ENCODE measurements at places on chromosomes 16 and 17.

- no peak for DNase-seq
These were observed 957 bp downstream of the MYL4 start for GRCh38 chr17:47210105-47210504.

- DNase-seq = no peak
These were observed 89.8 kb upstream of the PIRT start for GRCh38 chr17:10927712-10928111.

GRCh38 chr17:74757931-74758847, 9.8 kb downstream of the NHERF1 start:
- DNase-seq = no peak

DNA sequence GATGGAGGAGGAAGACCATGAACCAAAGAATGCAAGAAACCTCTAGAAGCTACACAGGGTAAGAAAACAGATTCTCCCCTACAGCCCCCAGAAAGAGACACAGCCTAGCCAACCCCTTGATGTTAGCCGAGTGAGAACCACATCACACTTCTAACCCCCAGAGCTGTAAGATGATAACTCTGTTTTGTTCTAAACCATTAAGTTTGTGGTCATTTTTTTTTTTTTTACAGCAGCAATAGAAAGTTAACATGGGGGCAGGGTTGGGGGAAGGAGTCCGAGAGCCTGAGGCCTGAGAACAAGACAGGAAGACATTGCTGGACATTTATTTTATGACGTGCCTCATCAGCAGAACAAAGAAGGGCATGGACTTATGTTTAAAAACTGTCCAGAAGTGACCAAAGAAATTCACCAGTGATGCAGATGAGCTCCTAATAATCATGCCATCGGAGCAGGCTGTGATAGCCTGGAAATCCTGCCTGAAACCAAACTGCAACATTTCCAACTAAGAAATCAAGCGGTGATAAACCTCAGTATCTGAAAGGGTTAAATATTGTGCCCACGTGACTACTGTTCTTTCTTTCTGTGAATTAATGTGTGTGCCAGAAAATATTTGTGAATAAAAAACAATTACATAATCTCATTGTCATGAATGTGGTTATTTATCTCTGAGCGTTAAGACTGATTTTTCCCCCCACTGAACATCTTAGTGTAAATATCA, 1.1 kb downstream of the ABCA9 start:
- no peak for DNase-seq

- no peak for DNase-seq
These were observed 148.1 kb downstream of the MRM1 start for GRCh38 chr17:36749493-36749892.

DNA sequence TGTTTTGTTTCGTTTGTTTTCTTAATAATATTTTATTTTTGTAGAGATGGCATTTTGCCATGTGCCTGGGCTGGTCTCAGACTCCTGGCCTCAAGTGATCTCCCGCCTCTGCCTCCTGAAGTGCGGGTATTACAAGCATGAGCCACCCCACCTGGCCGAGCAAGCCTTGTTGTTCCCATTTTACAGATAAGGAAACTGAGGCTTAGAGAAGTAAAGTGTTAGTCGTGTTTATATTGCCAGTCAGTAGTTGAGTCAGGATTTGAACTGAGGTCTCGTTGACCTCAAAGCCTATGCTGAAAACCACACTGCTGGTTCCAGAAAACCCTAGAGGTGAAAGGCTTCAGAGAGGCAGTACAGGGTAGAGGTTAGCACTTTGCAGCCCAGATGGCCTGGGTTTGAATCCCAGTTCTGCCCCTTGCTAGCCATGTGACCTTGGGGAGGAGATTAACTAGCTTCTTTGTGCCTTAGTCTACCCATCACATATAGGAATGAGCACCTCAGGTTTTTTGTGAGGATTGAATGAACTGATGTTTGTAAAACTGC, 102.0 kb downstream of the ABCC6 start:
- no peak for DNase-seq

GRCh38 chr17:74542166-74542565, 3.7 kb downstream of the CD300C start:
- no peak for DNase-seq

DNA sequence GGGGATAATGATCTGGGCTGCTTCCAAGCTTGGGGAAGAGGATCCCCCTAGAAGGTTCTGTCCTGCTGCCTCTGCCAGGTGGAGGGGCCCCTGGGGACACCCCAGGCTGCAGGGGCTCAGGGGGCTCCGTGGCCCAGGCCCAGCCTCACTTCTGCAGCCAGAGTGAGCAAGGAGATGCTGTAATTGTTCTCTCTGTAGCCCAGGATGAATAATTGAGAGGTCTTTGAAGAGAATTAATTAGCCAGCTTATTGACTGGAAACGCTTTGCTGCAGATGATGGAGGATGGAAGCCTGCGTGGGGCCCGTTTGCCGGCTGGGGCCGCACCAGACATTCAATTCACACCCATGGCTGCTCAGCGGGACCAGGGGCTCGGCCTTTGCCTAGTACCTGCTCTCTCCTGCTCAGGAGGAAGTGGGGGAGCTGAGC, 38.5 kb downstream of the TMEM235 start:
- no peak for DNase-seq

DNA sequence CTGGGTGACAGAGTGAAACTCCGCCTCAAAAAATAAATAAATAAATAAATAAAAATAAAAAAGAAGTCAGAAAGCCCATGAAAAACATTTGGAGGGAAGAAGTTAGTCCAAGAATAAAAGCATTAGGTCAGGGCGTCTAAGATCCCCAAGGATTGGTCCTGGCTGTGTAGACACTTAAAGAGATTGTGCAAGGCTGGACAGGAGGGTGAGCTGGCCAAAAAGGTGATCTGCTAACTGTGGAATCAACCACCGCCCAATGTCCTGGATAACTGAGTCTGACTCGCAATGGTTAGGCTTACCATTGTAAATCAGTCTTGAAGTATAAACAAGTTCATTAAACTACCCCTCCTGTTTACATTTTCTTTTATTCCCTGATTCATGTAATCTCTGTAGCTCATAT, 8.8 kb upstream of the ABCA8 start:
- DNase-seq = no peak

DNA sequence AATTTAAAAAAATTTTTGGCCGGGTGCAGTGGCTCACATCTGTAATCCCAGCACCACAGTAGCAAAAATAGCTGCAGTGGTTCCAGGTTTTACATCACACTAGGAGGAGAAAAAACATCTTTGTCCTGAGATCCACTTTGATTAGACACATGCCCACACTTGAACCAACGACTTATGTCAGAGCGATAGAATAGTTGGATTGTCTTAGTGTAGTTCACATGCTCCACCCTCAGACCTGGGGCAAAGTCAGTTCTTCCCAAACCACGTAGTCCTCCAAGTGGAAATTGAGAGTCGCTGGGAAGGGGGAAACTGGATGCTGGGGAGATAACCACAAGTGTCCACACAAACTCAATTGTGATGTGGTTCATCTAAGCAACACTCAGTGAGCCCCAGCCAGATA, 11.4 kb upstream of the ITGAM start:
- DNase-seq = no peak

DNA sequence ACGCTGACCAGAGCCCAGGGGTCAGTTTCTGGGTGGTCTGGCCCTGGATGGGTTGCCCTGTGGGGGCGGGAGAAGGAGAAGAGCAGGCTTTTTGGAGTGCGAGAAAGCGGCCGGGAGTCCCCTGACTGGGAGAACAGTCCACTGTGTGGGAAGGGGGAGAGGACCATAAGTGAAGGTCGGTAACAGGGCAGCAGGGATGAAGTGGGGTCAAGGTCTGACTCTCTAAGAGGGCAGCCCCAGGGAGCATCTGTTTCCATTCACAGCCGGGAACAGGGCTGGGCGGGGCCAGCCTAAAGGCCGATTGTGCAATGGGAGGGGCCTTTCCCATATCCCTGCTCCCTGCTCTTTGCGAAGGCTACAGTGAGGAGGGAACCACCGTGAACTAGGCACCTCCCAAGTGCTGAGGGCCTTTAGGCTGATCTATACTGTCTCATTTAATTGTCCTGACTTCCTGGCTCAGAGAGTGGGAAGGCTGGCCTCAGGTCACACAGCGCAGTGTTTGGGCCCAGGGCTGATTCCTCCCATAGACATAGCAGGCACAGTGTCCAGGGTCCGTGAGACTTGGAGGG, 10.4 kb upstream of the WFDC1 start:
- no peak for DNase-seq

- DNase-seq = no peak
These were observed at the start of gene ZSCAN10 for GRCh38 chr16:3098459-3099394. ZSCAN10 (minus strand) TSS chr16:3099294; CDS start chr16:3092937, 6,357 bp downstream.

DNA sequence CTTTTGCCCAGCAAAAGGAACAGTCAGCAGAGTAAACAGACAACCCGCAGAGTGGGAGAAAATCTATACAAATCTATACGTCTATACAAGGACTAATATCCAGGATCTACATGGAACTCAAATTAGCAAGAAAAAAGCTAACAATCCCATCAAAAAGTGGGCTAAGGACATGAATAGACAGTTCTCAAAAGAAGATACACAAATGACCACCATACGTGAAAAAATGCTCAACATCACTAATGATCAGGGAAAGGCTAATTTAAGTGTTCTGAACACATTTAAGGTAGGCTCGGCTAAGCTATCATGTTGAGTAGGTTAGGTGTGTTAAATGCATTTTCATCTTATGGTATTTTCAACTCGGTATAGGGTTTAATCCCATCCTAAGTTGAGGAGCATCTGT, 598.0 kb downstream of the WWOX start:
- DNase-seq = no peak

GRCh38 chr17:83028851-83029250, 50.6 kb upstream of the METRNL start:
- no peak for DNase-seq

DNA sequence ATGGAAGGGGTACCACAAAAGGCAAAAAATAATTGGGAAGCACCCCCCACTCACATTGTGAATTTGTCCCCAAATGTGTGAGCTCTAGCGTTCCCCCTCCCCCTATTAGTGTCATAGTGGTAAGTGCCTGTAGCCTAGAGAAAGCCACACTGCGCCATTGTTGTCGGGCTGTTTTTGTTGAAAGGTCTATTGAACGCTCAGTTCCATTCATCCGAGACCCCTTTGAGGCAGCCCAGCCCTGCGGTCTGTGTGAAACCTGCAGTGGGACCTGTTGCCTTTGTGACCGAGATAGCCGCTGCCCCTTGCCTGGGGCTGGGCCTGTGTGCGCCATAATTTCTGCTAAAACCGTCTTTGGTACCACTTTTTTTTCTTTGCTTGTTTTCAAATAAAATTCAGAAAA, 3.0 kb downstream of the JPT2 start:
- no peak for DNase-seq

DNA sequence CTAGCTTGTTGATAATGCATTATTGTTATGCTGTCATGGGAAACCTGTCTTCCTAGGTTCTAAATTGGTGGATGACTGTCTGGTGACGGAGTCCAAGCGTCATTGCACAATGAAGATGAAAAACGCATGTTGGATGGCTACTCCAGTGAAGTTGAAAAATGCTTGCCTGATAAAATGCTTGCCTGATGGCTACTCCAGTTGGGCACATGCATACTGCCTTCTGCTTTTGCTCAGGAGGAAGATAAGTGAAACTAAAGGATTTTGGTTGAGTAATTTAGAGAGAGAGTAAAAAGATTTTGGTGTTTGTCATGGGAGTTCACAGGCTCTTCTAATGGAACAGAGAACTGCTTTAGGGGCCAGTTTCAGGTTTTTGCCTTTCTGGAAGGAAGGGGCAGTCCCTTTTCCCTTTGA, 118.6 kb downstream of the PRKCA start:
- peak; percentile 3 for DNase-seq

- peak; percentile 98 for DNase-seq
These were observed 6.7 kb upstream of the CD68 start for GRCh38 chr17:7572588-7573323.

DNA sequence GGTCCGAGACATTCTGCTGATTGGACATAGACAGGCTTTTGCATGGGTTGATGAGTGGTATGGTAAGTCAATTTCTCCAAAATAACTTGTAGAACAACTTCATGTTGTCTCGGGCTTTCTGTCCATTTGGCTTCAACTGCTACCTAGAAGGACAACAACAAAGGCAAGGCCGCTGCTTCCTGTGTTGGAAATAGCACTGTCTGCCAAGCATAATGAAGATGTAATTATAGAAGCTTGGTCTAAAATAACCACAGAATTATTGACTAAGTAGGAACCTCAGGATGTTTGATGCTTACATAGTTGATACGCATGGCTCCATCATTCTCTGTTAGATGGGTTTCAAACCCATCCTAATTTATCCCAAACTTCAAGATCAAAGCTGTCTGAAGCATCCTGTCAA, 42.3 kb upstream of the NOL11 start:
- DNase-seq = no peak

- DNase-seq = peak; percentile 26
These were observed 8.6 kb downstream of the NEUROD2 start for GRCh38 chr17:39599004-39599664.

DNA sequence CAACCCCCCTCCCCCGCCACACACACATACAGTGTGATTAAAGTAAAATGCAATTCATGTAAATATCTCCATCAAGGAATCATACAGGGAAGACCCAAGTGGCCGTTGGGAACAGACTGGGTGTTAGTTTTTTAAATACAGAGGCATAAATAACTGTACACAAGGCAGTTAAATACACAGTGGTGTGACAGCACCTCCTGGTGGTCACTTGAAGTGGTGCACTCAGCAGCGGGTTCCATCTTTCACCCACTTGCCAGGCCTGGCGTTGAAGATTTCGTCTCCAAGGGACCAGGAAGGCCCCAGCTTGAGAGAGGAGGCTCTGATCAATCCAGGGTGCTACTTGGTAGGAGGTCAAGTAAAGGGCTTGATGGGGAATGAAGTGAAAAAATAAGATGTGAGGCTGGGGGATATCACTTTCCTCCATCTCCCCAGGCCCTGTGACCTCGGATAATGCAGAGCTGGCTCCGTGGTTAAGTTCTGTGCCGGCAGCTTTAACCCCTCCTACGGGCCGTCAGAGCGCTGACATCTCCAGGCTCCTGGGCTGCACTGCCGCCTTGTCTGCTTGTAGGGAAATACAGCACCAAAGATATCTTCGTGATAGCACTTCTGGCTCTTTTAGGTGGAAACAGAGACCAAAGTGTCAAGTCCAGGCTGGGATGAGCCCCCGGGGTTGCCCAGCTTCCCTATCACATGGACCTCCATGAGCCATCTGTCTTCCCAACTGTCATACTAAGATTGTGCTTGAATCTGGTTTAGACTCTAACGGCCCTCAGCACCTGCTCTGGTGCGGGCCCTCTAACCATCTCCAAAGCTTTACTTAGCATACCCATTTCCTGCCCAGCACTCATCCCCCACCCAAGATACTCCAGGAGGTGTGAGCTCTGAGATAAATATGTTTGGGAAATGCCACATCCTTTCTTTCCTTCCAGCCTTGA, 20.7 kb downstream of the LGALS9 start:
- no peak for DNase-seq

DNA sequence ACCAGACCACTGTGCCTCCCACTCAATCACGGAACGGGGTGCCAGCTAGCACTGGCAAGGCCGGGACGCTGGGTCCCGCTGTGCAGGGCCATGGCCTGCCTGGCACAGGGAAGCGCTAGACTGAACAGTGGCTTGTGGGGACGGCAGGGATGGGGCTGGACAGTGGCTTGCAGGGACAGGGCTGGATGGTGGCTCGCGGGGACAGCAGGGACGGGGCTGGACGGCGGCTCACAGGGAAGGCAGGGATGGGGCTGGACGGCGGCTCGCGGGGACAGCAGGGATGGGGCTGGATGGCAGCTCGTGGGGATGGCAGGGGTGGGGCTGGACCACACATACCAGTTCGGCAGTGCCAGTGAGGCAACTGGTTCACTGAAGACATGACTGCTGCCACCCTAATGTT, 32.6 kb downstream of the LMF1 start:
- no peak for DNase-seq

Measured in DMS79 treated with DMSO at 0.1 percent for 48 hours (cell line).